ENCODE measurements at places on chromosomes 11 and 22.

GRCh38 chr22:45503816-45504372, 1.2 kb downstream of the FBLN1 start:
- no peaks in the 10 kb centered on the region for H3K36me3 ChIP-seq
- peaks cover 8% of the 10 kb centered on the region for H3K27me3 ChIP-seq
- peaks cover 69% of the 10 kb centered on the region for H3K4me1 ChIP-seq
- H3K4me3 ChIP-seq: peak overlapping the region; percentile 63

DNA sequence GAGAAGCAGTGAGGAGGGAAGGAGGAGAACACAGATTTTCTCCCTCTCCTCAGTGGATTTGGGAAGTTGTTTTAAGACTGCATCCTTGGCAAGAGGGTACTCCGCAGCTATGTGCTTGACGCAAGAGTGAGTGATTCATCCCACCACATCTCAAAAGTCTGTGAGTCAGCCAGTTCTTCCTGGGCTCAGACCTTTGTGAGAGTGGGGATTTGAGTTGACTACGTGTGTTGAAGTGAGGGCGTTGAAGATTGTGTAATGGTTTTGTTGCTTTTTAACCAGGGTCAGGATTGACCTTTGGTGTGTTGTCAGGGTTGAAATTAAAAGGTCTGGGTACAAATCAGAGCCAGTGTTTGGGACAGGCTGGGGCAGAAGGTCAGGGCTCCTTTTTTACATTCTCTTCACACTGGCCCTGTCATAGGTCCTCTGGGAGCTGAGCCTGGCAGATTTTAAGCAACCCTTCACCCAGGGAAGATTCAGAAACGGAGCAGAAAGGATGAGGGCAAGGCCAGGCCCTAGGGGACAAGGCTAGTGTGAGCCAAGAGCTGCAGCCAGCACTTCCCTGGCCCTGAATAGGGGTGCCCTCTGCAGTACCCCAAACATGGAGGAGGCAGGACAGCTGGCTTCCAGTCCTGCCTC, 4.2 kb upstream of the C11orf86 start:
- no peak for DNase-seq
- no peaks in the 10 kb centered on the region for H3K36me3 ChIP-seq
- no peaks in the 10 kb centered on the region for H3K4me1 ChIP-seq
- peaks cover 9% of the 10 kb centered on the region for H3K27me3 ChIP-seq
- no peak overlapping the region for H3K4me3 ChIP-seq

- DNase-seq: no peak
- H3K27me3 ChIP-seq: no peaks in the 10 kb centered on the region
- H3K27ac ChIP-seq: no peak overlapping the region
Measured at GRCh38 chr11:33208150-33208549, 46.9 kb upstream of the CSTF3 start.

- H3K27me3 ChIP-seq: no peaks in the 10 kb centered on the region
- H3K27ac ChIP-seq: no peak overlapping the region
- no peak overlapping the region for H3K4me3 ChIP-seq
- no peaks in the 10 kb centered on the region for H3K4me1 ChIP-seq
- H3K36me3 ChIP-seq: no peaks in the 10 kb centered on the region
Measured at GRCh38 chr11:41775296-41775695, 315.8 kb upstream of the LRRC4C start.

- H3K27ac ChIP-seq: no peak within 1 kb of the TSS
- H3K4me1 ChIP-seq: peaks cover 20% of the 10 kb centered on the region
- no peak for DNase-seq
- H3K27me3 ChIP-seq: peaks cover 23% of the 10 kb centered on the region
Measured at GRCh38 chr11:30016588-30017363, at the start of gene KCNA4. TSS of gene KCNA4 (minus strand) at chr11:30017030. CDS start at chr11:30012678, 4,352 bp downstream.
